ENCODE measurements at places on chromosomes 2 and 18. TPM values are rescaled to one million over a fixed set of nuclear protein-coding genes. Genes with fewer than 3 reads are reported as not detected.

Gene DSC2
- total RNA-seq = not detected

Gene GALR1
- total RNA-seq = not detected

DNA sequence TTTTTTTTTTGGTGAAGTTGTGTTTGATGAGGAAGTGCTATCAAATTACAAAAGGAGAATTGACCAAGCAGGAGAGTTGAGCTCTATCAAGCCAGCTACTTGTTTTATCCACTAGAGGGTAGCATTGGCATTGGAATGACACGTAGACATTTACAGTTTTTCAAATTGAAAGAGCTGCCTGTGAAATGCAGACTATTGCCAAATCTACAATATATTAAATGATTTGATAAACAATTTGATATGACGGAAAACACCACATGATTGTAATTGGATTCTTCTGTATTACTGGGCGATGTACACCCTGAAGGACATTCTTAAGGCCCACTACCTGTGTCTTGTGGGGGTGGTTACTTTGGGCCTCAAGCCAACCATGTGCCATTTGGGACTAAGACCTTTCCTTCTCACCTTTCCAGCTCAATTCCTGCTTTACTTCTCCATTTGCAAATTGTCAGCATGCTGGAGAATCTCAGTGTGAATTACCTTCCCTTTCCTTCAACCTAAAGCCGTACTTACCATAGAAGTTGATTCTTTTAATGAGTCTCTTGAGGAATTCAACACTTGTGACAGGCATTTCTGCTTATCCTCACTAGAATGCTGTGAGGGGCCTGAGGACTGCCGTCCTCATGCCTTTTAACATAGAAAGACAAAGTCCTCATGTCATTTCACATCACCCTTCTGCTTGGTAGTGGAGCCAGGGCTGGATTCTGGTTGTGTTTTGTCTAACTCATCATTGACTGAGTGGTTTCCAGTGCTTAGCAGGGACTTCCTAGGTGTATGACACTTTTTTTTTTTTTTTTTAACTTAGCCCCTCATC, 134.8 kb upstream of the THUMPD2 start:
- DNase-seq = peak; percentile 78

DNA sequence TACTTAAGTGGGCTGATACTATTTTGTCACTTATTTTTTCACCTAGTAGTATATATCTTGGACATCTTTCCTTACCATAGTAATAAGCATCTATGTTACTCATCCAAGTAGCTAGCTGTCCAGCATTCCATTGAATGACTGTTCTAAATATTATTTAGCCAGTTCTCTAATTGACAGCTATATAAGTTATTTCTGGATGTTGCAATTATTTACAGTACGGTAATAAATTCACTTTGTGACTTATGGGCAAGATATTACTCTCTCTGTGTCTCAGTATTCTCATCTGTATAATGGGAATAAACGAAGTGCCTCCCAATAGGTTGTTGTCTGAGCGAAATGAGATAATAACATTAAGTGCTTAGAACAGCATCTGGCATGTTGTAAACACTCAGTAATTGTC, 46.6 kb upstream of the AGAP1 start:
- DNase-seq = no peak

DNA sequence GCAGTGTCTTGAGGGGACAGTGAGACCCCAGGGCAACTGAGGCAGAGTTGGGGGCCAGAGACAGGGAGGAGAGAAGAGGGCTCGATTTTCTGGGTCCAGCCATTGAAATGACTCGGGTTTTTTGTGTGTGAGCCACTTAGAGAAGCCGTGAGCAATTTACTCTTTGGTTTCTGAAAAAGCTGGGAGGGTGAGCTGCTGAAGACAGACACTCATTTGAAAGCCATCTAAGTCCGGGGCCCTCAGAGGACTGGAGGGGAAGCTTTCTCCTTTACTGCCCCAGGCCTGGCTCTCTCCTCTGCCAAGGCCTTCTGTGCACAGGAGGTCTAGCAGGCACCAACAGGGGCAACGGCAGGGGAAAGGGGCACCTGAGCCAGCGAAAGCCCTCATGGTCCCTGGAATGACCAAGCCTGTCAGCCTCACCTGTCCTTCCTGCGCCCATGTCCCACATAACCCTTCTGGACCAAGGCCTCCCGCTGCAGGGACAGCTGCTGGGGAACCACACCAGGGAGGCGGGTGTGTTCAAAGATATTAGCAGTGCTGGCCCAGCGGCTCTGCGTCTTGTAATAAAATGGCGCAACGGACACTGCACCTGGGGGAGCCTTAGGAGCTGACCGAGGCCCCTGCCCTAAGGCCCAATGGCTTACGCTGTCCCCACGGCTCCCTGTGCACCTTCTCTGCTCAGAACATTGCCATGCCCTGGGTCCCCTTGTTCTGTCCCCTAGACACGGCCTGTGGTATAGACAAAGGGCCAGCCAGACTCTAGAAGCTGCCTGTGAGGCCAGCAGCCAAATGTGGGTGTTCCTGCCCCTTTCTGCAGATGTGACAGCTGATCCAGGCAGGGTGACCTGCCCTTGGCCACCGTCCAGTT, 45.8 kb downstream of the HS6ST1 start:
- DNase-seq = no peak
